Panc1 (cell line): ENCODE measurements at places on chromosomes 12 and 14.

GRCh38 chr14:84527706-84528105 is 1002.2 kb upstream of the FLRT2 start:
- DNase-seq = no peak

DNA sequence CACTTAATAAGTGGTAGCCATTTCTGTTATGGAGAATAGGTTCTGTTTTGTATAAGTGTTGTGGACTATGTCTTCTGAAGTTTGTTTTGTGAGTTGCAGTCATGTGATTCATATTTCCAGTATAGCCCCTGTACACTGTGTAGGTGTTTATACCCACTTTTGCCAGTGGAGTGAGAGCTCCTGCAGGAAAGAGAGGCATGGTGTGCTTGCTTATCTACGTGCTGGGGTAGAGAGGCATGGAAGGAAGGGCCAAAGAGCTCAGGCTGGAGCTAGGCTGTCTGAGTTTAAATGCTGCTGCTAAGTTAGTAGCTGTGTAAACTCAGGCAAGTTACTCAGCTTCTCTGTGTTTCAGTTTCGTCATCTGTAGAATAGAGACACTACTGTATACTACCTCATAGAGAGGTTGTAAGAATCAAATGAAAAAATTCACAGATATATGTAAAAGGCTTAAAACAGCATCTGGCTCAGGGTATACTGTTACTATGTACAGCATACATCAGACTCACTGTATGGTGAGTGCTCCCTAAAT is 88.2 kb upstream of the SLC38A2 start:
- DNase-seq = no peak

DNA sequence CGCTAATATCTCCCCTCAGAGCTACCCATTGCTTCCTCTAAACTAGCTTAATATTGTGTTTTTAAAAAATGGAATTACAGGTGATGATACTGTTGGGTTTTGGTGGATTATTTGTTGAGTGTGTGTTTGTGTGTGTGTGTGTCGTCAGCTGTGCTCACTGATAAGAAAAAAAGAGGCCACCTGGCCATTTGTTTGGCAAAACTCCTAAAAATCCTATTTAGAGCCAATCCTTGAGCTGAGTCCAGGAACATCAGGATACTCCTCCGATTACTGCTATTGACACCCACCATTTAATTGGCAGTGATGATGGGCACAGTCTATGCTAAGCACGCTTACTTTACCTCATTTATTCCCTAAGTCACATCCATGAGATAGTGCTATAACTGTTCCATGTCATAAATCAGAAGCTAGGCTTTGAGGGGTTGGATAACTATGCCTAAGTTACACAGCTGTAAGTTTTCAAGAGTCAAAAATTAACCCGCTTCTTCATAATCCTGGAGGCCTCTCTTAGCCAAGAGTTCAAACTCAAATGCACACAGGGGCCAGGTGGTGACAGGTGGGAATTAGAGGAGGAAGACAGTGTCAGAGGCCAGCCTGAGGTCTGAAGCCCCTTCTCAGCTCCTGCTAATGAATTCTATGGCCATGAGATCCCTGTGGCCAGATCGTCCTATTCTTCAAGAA is 1026.6 kb upstream of the TMEM132C start:
- DNase-seq = no peak

DNA sequence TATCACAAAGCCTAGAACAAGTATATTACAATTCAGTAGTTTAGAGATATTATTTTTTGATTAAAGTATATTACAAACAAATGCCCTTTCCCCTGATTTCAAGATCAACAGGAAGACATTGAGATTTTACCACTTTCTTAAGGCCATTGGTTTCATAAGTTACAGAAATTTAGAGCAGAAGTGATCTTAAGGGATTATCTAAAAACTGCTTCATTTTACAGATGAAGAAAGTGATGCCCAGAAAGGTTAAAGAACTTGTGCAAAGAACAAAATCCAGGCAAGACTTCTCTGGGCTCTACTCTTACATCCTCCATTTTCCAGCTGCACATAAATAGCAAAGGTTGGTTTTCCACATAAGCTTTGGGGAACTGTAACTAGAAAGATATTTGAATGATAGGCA is 87.5 kb downstream of the DUSP6 start:
- no peak for DNase-seq

- DNase-seq = no peak
Measured at GRCh38 chr12:18467620-18468245, 206.4 kb downstream of the PIK3C2G start.

DNA sequence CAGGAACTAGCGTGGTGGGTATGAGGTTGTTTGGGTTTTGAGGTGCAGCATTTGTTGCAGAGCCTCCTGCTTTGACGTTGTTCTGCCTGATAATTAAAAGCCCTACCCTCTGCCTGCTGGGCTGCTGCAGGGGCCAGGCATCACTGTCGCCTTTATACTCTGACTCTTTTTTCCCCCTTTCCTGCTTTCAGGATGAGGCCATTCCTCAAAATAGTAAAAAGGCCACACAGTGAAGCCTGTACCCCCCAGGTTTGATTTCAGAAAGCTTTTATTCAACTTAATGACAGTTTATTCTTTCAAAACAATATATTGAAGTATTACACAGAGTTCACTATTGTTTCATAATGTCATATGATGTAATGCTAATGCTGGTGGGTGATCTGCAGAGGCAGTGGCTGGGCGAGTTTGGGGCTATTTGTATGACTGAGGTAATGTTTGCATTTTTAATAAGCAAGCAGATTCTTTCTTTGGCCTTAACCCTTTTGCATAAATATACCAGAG is 9.1 kb downstream of the BORCS5 start:
- DNase-seq = no peak

DNA sequence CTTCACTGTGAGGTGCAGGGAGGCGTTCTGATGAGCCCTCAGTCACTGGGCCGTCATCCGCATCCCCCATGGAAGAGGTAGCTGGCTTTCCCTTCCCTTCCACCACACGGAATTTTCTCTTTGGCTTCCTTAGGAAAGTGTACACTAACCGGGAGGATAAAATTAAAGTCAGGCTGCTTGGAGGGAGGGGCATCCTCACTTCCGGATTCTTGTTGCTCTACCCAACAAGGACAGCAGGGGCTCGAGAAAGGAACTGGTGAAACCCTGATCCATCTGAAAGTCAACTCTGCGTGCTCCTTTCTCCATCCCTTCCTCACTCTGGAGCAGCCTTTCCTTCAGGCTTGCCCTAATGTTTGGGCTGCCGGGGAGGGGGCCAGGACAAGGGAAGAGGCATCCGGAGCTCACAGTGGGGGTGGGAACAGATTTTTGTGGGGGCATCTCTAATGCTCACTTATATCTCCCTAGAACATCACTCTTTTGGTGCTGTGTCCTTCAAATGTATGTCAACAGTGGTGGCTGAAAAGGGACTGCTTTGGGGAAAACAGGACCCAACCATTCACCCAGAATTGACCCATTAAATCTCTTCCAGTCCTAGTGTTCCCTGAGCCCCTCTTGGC is 101.4 kb upstream of the FKBP4 start:
- no peak for DNase-seq

DNA sequence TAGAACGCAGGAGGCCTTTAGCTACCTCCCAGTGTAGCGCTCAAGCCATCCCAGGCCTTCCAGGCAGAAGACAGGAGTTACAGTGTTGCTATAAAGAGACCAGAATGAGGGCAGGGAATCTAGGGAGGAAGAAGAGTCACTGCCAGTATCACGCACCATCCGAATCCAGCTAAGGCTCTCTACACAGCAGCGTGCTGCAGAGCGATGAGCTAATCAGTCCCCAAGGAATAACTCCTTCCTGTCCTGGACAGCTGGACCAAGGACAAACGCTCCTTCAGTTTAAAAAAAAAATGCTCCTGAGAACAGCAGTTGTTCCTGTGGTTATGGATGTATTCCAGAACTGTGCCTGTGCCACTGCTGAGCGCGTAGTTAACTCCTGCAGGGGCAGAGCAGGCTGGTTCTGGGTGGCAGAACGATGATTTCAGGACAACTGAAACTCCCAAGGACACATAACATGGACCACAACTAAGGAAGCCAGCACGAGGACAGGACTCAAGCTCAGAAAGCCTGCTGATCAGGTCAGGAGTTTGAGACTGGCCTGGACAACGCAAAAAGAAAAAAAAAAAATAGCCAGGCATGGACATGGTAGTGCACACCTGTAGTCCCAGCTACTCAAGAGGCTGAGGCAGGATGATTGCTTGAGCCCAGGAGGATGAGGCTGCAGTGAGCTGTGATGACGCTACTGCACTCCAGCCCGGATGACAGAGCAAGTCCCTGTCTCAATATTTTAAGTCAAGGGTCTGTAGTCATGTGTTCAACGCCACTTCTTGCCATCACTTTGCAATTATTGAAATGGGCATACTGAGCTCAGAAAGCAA is 2.6 kb downstream of the IFFO1 start:
- DNase-seq = no peak

DNA sequence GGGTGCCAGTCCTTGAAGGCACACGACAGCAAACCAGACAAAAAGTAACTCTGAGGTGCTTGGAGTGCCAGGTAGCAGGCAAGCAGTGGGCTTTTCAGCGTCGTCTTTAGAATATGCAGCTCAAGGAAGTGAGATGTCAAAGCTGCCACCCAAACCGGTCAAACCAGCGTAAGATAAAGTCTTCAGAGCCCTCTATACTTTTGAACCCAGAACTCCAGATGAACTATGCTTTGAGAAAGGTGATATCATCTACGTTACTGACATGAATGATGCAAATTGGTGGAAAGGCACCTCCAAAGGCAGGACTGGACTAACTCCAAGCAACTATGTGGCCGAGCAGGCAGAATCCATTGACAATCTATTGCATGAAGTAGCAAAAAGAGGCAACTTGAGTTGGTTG is 95.9 kb downstream of the TBX3 start:
- DNase-seq = no peak

DNA sequence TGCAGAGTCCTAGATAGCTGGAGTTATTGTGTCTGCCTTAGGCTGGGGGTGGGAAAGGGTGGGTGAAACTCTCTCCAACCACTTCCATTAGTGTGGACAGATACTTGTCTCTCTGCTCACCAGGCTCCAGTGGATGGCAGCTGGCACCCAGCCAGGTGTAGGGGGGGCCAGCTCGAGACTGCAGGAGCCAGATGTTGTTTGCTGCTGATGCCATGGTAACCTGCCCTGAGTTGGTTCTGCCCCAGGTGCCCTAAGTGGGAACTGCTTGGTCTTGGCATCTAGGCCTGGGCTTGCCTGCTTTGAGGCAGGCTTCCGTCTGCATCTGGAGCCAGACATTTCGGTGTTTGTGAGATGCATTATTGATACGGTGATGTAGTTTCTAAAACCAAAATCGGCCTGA is 82.2 kb downstream of the ADCK1 start:
- DNase-seq = no peak

- DNase-seq = no peak
Measured at GRCh38 chr12:104212516-104212915, 3.1 kb upstream of the TXNRD1 start.

DNA sequence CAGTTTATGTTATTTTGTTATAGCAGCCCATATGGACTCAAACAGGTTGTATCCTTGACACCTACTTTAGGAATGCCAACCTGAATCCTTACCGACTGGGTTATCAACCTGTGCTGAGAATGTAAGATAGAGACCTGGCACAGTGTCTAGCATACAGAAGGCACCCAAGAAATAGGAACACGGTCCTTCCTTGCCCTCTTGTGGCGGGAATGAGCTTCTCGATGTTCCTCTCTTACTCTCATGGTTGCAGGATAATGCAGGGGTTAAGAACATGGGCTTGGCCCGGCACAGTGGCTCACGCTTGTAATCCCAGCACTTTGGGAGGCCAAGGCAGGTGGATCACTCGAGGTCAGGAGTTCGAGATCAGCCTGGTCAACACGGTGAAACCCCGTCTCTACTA is 6.5 kb downstream of the C12orf43 start:
- DNase-seq = no peak

DNA sequence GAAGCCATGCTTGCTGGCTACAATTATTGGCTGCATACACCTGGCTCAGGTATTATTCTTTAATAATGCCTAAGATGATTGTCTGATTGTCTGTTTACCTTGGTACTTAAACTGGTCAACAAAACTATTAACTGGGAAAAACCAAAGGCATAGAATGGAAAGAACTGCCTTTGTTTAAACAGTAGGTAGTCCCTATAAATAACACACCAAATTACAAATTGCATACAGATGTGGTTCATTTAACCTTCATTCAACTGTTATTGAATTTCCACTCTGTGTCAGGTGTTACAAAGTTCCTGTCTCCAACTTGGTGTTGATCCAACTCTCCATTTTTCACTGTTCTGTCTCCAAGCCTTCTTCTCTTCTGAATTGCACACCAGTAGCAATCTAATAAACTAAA is 79.8 kb upstream of the FSCB start:
- DNase-seq = no peak

GRCh38 chr12:45655186-45655585 is 74.3 kb upstream of the ARID2 start:
- no peak for DNase-seq

DNA sequence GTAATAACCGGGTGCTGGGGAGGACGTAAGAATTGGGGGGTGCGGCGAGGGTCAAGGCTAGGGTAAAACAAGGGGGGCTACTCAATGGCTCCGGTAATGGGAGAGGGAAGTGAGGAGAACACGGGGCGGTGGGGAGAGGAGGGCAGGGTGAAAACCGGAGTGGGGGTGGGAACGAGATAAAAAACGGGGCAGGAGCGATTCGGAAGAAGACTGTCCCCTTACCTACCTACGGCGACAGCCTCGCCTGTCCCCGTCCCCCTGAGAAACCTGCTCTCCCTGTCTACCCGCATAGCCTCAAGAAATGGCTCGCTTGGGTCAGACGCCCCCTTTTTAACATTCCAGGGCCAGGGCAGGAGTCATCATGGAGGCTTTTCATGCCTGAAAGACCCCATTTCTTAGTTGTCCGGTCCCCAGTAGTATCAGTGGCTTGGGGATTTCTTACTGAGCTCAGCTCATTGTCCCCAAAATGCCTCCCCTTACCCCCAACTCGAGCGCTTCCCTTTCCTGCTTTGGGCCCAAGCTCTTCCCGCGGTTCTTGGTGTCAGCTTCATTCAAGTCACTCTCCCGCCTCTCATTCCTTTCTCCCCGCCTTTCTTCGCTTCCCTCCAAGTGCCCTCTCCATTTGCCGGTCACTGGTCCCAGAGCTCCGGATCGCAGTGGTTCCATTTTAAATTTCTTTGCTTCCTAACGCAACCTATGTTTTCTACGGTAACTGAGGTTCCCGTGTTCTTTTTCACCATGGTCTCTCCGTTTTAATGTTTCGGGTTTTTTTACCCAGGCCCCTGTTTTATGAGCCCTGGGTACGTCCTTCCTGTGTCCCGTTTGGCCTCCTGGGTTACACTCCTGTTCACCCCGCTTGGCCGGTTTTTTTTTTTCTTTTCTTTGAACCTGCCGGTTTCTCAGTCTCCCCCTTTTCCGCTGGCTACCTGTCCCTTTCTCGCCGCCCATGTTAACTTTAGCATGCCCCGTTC is 1.2 kb upstream of the WSB2 start:
- DNase-seq = no peak

- no peak for DNase-seq
Measured at GRCh38 chr14:100118396-100119011, 40.9 kb downstream of the DEGS2 start.
